ENCODE measurements at places on chromosomes 6 and 20. TPM values are rescaled to one million over a fixed set of nuclear protein-coding genes. Genes with fewer than 3 reads are reported as not detected.
A peak's percentile ranks its signal among the peaks of the same experiment; 100 is the strongest.

AHI1 gene
- 15.7 TPM for total RNA-seq

PET117 gene
- 22.5 TPM for total RNA-seq

ELOVL2 gene
- total RNA-seq, result 21.1 TPM

HEY2 gene
- total RNA-seq, result 0.22 TPM

HUS1B gene
- 0.15 TPM for total RNA-seq

SIRPD gene
- total RNA-seq, result not detected

CFAP61 gene
- total RNA-seq, result 0.23 TPM

RAET1L gene
- not detected for total RNA-seq

ULBP2 gene
- 2.7 TPM for total RNA-seq

DNA sequence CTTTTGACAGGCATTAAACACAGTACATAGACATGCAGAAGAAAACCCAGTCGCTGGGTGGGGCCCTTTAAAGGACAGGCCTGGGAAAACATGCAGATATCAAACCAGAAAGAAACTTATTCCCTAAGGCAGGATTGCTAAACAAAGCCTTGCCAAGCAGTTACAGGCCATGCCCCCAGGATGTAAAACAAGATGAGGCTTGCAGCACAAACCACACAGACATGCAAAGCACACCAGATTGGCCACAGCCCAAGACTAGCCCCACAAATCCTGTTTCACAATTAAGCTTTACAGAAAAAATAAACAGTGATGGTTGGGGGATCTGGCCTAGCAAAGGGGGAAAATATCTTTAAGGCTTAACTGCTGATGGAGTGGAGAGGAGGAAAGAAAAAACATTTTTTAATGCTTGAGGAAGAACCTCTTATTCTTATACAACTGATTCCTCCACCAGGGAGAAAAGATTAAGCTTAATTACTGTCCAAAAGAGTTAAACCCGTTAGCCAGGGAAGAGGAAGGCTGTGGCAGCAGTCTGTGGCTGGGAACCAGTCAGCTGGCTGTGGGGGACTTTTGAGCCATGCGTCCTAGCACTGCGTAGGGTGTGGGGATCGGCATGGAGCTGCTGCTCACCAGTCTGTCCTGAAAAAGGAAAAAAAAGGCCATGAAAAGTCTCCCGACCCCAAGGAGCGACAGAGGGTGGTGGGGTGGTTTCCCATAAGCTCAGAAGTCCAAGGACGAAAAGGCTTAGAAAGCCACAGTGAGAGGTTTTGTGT, 28.4 kb downstream of the COL19A1 start:
- DNase-seq, result peak; percentile 98

GRCh38 chr6:140029551-140029950, 655.1 kb upstream of the CITED2 start:
- no peak for DNase-seq

DNA sequence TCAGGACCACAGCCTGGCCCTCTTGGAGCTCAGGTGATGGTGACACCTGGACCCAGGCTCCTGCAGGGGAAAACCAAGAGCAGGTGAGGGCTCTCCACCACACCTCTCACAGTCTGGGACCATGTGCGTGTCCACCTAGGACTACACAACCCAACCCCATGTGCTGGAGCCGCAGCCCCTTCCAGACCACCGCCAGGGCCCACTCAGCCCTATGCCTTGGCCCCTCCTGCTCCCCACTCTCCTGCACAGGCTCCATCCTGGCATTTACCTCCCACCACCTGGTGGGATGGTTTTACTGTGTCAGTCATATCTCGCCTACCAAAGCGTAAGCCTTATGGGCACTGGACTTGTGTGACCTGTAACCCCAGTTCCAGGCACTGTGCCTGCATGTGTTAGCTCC, 13.1 kb upstream of the ADAM33 start:
- DNase-seq, result no peak

- DNase-seq, result no peak
These were observed 129.6 kb downstream of the PACRG start for GRCh38 chr6:162857326-162857725.

- DNase-seq, result no peak
These were observed 7.8 kb downstream of the NAA20 start for GRCh38 chr20:20024942-20025341.

DNA sequence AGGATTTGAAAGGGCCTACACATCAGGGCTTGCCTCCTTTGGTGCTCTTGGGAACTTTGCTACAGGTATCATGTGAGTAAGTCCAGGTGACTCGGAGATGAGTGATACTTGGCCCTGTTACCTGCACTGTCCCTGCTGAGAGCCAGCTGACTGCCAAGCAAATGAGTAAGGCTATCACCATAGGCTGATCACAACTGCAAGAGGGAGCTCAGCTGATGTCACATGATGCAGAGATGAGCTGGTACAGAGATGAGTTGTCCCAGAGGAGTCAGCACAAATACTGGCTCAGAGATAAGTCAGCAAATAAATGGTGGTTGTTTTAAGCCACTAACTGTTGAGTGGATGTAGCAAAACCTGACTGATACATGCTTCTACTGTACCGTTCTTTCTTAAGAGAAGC, 41.4 kb downstream of the LAMP5 start:
- DNase-seq, result no peak

- DNase-seq, result no peak
These were observed 44.8 kb upstream of the SAMD5 start for GRCh38 chr6:147463651-147464050.

DNA sequence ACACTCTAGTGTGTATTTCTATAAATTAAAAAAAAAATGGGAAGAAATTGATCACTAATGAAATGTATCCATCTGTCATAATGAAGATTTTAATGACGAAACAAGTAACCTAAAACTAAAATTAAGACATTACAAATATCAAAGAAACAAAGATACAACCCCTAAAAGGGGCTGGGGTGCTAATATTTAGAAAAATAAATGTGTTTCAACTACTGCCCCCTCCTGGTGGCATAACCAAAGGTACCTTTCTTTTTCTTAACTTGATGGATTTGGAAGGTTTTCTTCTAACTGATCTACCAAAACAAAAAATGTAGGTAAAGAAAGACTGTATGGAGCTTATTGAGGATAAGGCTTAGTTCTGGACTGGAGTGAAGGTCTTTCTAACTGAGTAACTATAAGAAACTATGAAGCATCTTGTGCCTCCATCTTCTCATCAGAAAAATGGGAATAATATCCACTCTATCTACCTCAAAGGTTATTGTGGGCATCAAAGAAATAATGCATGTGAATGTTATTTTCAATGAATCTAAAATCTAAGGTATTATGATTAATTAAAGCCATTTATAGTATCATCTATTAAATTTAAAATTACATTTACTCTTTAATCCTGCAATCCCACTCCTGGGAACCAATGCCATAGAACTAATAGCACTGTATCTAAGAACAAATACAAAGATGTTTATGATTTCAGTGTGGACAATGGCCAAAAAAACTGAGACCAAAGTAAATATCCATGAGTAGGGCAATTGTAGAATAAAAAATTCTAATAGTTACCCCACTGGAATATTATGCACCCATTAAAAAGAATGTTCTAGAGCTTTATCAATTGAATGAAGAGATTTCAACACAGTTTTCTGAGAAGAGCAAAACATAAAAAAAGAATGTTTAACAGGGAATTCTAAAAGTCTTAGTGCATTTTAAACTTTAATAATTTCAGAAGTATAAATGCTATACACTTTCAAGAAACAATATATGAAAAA, 117.2 kb downstream of the BACH2 start:
- DNase-seq, result no peak

DNA sequence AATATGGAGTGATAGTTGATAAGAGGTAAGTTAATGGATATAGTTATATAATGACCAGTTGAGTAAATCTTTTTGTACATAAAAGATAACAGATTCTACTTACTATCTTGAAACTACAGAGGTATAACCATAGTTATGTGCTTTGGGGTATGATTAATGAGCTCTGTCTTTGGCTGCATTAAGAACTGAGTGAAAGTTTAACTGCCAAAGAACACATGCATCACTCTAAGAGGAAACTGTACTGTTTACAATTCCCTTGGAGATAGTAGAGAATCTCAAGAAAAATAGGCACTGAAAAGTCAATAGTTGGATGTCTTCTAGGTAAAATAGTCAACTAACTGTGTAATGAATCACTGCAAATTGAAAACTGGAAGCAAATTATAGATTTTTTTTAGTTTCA, 1129.5 kb downstream of the EPHA7 start:
- no peak for DNase-seq

- DNase-seq, result no peak
These were observed 31.0 kb downstream of the RIN2 start for GRCh38 chr20:19789009-19789408.

GRCh38 chr20:5211803-5212714, 85.3 kb downstream of the CDS2 start:
- DNase-seq, result no peak

- DNase-seq, result peak; percentile 36
These were observed 51.1 kb downstream of the TCP11 start for GRCh38 chr6:35089935-35090505.

DNA sequence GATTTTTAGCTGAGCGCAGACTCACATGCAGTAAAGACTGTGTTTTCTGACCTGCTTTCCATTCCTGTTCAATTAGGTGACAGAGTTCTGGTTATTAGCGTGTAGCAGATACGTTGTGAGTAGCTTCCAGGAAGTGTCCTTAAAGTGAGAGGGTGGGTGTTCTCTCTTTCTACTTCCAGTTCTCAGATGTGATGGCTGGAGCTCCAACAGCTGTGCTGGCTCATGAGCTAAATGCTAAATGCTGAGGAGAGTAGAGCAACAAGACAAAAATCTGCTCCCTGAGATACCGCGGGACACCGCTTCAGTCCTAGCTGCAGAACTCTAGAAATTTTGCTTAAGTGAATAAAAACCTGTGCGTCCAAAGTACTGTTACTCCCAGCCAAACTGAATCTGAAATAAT, 38.2 kb upstream of the FYN start:
- no peak for DNase-seq

GRCh38 chr6:136127873-136128272, 122.2 kb downstream of the MTFR2 start:
- DNase-seq, result no peak

GRCh38 chr20:63315731-63316491, 22.9 kb downstream of the COL20A1 start:
- DNase-seq, result no peak

DNA sequence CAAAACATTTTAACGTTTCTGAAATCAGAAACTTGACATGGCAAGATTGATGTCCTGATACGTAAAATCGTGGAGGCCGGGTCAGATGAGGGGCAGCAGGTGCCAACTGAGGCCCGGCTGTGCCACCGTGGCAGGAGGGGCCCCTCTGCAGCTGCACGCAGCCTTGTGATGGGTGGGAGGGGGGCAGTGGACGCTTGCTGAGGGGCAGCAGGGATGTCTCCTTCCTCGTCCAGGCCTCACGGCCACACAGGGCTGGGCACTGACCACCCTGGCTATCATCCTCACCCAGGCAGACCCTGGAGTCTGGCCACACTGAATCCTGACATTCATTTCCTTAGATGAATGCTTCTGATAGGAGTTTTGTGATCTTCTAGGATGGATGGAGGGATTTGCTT, 114.7 kb downstream of the ERMARD start:
- no peak for DNase-seq

DNA sequence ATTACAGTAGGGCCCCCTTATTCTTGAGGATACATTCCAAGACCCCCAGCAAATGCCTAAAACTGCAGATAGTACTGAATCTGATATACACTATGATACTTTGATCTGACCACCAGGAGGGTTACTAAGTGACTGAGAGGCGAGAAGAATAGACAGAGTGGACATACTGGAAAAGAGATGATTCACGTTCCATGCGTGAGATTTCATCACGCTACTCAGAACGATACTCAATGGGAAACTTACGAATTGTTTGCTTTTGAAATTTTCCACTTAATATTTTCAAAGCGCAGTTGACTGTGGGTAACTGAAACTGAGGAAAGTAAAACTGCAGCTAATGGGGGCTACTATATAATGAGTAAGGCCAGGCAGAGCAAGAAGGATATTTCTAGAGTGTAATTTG, 60.8 kb downstream of the STX11 start:
- DNase-seq, result no peak

DNA sequence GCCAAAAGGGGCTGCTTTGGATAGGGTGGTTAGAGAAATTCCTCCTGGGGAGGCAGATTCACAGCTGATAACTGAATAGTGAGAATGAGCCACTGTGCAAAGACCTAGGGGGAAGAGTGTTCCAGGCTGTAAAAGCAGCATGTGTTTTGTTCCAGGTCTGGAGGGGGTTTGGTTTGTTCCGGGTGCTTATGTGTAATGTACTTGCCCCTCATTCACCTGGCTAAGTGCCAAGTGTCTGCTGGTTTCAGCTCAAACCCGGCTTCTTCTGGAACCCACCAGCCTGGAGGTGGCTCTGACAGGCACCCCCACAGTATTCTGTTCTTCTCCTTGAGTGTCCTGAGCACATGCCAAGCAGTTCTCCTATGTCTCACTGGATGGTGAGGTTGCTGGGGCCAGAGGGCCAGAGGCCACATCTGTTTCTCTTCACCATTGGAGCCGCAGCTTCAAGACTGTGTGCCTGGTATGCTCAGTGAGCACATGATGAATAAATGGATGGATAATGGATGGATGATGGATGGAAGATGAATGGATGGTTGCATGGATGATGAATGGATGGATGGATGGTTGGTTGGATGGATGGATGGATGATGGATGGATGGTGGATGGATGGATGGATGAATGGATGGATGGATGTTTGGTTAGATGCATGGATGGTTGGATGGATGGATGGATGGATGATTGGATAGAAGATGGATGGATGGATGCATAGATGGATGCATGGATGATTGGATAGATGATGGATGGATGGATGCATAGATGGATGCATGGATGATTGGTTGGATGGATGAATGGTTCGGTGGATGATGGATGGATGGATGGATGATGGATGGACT, 227.6 kb downstream of the BMP7 start:
- no peak for DNase-seq

GRCh38 chr6:159466926-159467325, 226.1 kb downstream of the SOD2 start:
- DNase-seq, result no peak

DNA sequence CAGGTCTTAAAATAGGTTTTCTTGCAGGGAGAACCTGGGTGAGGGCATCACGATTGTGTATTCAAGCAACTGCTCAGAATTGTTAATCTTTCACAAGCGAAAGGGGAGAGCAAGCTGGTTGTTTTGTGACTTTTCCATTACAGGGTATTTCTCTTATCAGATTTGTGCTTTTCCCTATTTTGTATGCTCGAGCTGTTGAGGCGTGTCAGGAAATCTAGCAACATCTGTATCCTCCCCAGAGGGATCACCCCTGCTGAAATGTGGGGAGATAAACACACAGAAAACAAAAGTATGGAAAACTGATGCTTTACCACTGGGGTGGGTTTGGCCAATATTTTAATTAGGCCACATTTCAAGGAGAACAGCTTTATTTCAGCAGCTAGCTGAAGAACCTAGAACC, 187.0 kb downstream of the DTNBP1 start:
- DNase-seq, result no peak

DNA sequence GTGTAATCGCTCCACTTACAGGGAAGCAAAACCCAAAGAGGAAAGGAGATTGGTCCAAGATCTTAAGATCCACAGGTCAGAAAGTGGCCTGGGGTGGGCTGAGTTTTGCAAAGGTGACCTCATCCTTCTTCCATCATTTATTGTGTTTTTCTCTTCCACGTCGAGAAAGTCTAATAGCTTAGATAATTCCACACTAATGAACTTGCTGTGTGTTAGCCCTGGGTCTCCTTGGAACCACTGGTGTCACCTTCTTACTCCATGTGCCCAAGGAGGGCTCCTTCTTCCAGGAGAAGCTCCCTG, 1.7 kb downstream of the SLC13A3 start:
- DNase-seq, result no peak

- DNase-seq, result peak; percentile 96
These were observed 3.4 kb upstream of the BHLHE23 start for GRCh38 chr20:63009988-63010769.

GRCh38 chr20:12053353-12053752, 135.7 kb downstream of the BTBD3 start:
- DNase-seq, result no peak

Measured in SJCRH30 (cell line).